ENCODE measurements at places on chromosomes 2 and 18.

- peak; percentile 34 for DNase-seq
Measured at GRCh38 chr2:80255918-80256781, 48.4 kb downstream of the LRRTM1 start.

DNA sequence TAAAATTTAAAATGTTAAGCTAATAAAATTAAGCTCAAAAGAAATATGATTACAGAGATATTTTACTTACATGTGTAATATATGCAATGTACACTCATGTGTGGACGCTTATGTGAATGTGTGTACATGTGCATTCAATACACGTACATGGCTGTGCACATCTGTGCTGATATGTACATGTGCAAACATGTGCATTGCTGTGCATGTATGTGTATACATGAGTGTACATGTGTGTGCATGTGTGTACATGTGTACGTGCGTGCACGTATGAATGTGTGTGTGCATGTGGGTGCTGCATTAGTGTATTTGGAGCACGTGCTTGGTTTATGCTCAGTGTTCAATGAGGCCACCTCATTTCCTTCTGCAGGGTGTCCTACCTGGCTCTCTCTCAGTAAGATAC, 88.2 kb upstream of the TMEM18 start:
- no peak for DNase-seq

- DNase-seq: no peak
Measured at GRCh38 chr2:50878251-50878650, 153.7 kb downstream of the NRXN1 start.

- DNase-seq: no peak
Measured at GRCh38 chr2:186027922-186028321, 289.3 kb downstream of the FSIP2 start.
